ENCODE measurements at places on chromosomes 2 and 18.

DNA sequence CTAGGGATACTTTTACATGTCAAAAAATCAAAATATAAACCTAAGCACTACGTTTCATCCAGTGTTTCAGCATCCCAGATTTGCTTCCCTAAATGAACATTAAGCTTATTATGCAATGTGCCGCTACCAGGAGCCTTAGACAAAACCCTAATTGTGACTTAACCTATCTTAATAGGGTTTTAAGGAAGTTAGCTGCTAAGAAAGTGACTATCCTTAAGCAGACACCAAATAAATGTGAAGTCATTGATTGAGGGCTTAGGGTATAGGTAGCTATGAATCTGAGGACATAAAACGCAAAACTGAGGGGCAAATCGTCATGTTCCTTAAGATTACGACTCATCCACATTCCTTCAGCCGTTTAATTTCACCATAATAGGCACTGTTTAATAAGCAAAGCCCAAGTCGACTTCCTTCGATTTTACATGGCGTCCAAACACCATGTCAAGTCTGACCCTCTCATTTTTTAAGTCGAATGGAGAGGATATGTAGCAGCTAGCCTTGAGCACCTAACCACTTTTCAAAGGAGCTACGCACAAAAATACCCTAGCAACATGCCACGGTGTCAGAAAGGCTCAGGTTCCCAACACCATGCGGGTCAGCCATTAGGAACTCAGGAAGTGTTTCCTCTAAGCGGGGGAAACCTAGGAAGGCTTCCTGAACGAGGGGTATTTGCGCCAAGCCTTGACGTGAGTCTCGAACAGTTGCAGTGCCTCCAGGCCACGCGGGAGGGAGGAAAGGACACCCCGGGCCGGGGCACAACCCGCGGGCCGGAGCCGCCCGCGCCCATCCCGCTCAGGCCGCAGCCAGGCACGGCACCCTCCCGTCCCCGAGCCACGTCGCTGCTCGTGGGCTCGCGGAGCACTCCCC is 1.0 kb downstream of the HDLBP start:
- DNase-seq: no peak

DNA sequence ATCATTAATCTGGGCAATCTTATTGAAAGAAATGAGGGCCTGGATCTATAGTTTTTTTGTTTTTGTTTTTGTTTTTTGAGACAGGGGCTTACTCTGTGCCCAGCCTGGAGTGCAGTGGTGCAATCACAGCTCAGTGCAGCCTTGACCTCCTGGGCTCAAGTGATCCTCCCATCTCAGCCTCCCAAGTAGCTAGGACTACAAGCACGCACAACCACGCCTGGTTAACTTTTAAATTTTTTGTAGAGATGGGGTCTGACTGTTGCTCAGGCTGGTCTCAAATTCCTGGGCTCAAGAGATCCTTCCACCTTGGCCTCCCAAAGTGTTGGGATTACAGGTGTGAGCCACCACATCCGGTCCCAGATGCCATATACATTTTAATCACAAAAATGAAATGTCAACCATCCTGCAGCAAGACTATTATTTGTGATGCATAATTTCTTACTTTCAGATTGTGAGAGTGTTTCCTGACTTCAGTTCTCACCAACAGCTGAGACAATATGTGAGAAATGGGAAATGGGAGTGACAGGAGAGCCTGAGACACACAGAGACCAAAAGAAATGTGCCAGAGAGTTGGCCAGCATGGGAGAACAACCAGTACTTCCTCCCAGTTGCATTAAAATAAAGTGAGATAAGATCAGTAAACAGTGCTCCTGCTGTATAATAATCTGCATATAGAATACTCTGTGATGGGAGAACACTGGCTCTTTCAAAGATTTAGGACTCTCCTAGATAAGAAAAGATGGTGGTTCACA is 87.6 kb downstream of the METTL8 start:
- no peak for DNase-seq

DNA sequence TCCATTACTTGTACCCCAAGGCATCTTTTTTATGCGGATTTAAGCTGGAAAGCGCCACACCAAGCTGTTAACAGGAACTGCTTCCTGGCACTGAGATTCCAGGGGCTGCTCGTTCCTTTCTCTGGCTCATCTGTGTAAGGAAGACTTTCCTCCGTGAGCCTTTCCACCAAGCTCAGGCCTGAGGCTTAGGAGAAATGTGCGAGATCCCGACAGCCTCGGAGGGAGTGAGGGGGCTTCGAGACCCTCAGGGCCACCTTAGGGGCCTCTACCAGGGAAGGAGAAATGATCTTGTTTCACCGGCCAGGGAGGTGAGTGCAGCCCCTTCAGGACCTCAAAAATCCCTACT is 17.1 kb downstream of the B3GNT7 start:
- no peak for DNase-seq

GRCh38 chr2:106843001-106843909 is 42.7 kb downstream of the ST6GAL2 start:
- DNase-seq: no peak

- no peak for DNase-seq
Observed at GRCh38 chr2:30234180-30234971, 3.0 kb downstream of the LBH start.

DNA sequence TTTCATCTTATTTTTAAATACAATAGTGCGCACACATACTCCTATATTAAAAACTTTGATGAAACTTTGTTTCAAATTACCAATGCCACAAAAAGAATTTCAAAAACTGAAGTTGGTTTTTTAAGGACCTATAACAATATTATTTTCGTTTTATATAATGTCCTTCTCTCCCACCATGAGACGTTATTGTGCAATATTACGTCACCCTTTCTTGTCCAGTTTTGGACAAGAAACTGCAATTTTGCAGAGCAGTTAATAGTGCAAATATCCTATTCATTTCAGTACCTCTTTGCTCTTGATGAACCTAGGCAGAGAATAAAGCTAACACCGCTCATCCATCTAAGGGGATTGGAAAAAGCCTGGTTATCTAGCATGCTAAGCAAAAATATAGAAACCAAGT is 9.7 kb upstream of the ZNF516 start:
- DNase-seq: no peak

DNA sequence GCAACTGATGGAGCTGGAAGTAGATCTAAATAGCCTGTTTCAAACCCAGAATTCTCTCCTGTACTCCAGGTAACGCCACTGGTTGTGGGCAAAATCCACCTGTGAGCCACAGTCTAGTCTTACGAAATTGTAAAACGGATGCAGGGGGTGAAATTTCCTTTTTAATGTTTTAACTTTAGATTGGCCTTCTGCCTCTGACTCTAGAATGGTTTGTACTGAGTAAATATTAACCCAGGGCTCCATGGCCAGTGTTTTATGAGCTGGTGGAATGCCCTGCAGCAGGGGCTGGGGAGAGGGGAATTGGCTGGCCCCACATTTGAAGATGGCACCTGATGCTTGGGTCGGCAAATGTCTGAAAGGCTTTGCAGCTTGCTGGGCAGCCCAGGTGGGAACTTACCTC is 156.6 kb downstream of the MYCN start:
- DNase-seq: no peak

DNA sequence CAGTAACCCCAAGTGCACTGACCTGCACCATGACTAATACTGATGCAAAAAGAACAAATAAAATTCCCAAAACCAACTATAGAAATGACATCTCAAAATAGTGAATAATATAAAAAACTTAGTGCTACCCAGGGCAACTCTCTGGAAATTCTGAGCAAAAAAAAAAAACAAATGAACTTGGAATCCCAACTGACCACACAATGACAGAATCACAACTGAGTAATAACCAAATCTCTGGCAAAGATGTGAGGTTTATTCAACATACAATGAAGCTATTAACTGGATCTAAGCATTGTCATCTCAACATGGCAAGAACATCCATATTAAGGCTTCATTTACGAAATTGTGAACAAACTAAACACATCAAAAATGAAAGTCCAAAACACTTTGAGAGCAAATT is 22.7 kb downstream of the EXOC6B start:
- no peak for DNase-seq

DNA sequence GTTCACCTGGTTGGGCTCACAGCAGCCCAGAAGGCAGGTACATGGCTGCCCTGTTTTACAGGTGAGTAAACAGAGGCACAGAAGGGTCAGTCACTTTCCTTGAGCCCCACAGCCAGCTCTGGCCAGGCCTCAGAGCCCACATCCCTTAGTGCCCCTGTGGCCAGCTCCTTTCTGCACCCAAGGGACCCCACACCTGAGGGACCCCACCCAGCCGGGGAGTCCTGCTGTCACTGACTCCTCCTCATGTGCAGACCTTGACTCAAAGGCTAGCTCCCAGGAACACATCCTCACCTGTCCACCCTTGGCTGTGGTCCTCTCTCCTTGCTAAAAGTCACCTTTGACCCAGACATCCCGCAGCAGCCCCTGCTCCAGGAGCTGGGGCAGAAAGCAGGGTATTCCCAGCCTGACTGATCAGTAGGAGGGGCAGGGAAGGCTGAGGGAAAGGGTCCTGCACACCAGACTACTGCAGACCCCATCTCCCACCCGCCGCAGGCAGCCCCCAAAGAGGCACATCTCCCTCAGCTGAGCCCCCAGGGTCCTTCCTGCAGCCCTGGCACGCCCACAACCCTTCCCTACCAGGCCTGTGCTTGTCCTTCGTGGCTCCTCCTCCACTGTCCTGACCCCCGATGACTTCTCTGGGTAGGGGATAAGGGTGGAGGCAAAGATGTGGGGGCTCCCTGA is 9.8 kb upstream of the ARHGEF4 start:
- DNase-seq: no peak

- no peak for DNase-seq
Observed at GRCh38 chr18:48023334-48024008, 93.0 kb upstream of the SMAD2 start.

DNA sequence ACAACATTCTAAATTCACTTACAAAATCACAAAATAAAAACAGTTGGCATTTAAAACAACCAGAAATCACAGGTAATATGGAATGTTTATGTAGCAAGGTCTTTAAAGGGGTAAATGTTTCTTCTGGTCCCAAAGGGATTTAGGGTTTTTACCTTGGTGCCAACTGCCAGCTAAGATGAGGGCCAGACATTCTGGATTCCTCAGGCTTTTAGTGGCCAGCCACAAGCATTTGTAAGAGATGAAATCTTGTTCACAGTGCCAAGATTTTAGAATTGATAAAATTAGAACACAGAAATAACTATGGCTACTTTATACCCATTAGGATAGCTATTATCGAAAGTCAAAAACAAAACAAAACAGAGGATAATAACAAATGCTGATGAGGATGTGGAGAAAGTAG is 60.4 kb upstream of the CDKL4 start:
- no peak for DNase-seq

DNA sequence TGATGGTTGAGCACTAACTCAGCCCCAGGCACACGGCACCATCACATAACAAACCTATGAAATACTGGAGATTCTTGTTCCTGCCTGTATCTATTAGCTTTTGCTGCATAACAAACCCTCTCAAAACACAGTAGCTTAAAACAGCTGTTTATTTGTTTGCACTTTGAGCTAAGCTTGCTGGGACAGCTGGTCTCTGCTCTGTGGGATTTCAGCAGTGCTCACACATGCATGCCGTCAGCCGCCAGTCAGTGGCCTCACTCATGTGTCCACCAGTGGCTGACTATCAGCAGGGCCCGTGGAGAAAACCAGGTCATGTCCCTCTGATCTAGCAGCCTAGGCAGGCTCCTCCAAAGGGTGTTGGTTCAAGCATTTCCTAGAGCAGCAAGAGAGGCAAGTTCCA is 52.8 kb upstream of the RAB12 start:
- no peak for DNase-seq

GRCh38 chr2:17059458-17059857 is 393.8 kb upstream of the CYRIA start:
- DNase-seq: no peak

GRCh38 chr18:37425222-37425621 is 140.4 kb downstream of the CELF4 start:
- DNase-seq: no peak

GRCh38 chr18:34771958-34772357 is 61.9 kb downstream of the DTNA start:
- no peak for DNase-seq

DNA sequence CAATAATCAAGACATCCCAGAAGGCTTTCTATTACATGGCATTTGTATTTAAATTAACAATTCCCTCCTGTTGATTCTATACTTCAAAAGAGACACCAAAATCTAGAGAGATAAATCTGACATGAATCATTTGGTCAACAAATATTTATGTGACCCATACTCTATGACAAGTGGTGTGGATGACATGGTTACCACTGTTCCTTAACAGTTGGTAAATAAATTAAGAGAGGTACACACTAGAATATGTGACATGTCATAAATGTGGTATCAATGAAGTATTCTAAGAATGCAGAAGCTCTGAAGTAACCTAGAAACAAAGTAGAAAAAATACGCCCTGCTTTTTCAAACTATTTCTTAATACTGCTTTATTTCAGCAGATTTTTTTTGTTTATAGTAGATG is 255.4 kb downstream of the EXOC6B start:
- DNase-seq: no peak

DNA sequence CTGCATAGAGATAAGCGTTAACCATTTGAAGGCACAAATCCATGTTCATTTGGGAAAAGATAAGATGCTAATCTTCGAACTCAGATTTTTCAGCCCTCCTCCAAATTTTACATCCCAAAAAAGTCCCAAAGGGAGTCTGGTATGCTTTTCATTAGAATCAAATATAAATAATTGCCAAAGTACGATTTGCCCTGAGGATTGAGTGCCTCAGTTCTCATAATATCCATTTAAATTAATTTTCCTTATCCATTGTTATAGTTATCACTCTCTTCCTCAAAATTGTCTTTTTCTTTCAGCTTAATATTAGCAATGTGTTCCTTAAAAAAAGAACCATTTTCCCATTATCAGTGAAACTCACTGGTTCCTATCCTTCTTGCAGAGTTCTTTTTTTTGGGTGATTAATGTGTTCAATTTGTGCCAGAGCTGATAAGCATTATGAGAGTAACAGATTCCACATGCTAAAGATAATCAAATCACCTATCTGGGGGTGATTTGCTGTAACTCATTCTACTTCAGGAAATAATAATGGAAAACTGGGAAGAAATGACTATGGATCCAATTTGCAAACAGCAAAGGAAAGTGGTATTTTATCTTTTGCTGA is 686 bp downstream of the HNMT start:
- no peak for DNase-seq

GRCh38 chr18:910247-910646 is 5.6 kb downstream of the ADCYAP1 start:
- no peak for DNase-seq

DNA sequence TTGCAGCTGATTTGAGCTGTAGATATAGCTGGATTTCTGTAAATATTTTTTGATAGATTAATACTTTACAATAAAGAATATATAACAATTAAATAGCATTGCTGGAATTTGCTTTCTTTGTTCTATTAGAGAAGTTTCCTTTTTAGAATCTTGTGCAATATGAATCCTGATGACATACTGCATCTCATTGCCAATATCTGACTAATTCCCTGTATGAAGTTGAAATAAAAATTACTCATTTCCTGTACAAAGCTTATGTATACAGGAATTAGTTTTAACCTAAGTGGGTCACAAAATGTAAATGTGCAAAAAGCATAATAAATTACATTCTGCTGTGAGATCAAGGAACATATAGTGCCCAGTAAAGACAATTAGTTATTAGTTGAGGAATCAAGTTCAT is 72.8 kb upstream of the TMEFF2 start:
- DNase-seq: no peak

GRCh38 chr2:112493858-112494648 is 12.1 kb downstream of the TTL start:
- DNase-seq: no peak

- DNase-seq: no peak
Observed at GRCh38 chr2:221914334-221914880, 342.3 kb upstream of the EPHA4 start.
